ENCODE measurements at places on chromosomes 6 and 20.

DNA sequence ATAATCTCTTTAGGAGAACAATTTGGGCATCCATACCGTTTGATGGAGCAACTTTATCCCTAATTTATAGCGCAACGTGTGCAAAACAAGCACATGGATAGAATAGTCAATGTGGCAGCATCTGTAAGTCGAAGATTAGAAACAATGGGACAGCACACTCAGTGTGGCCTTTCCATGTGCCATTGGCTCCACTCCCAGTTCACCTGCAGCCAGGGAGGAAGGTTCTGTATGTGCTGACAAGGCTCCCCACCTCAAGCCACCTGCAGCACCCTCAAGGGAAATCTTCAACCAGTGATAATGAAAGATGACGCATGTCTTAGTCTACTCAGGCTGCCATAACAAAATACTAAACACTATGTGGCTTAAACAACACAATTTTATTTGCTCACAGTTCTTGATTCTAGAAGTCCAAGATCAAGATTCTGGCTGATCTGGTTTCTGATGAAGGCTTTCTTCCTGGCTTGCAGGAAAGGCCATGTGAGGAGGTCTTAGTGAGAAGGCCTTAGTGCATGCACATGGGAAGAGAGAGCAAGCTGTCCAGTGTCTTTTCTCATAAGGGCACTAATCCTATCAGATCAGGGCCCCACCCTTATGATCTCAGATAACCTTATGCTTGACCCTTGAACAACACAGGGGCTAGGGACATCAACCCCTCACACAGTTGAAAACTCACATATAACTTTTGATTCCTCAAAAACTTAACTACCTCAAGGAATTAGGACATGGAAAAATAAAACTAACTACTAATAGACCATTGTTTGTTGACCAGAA, 34.9 kb upstream of the SHLD1 start:
- DNase-seq: no peak

DNA sequence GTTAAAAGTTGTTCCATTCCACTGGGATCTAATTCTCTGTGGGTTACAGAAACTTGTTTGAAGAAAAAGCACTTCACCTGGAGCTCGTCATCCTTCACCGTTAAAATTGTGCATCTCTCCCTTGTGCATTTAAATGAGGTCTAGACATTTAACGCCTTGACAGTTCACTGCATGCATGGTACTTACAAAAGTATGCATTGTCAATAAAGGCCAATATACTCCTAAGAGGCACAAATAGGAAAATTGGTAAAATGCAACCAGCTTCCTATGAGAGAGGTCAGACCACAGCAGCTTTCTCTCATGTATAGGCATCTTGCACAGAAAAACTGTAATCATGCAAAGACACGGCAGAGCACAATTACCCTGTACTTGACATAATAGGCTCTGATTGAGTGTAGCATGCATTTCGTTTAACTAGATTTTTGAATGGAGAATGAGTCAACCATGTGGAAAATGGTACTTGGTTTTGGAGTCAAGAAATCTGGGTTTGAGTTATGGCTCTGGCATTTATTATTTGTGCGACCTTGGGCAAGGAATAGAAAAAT, 378.5 kb downstream of the RFPL4B start:
- no peak for DNase-seq

DNA sequence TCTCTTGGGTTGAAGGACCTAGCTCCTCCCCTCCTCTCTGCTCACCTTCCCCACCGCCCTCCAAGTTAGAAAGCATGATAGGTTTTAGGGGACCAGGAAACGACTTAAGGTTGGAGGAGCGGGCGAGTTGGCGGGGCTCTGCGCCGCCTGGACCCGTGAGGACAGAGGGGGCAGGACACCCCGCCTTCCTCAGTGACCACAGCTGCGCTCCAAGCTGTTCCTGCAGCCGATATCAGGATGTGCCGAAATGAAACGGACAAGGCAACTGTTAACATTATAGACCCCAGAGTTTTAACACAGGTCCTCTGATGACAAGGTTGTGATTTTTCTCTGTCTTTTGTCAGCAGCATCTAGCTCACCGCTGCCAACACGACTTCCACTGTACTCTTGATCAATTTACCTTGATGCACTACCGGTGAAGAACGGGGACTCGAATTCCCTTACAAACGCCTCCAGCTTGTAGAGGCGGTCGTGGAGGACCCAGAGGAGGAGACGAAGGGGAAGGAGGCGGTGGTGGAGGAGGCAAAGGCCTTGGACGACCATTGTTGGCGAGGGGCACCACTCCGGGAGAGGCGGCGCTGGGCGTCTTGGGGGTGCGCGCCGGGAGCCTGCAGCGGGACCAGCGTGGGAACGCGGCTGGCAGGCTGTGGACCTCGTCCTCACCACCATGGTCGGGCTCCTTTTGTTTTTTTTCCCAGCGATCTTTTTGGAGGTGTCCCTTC, at the start of gene GRM1:
TSS of gene GRM1 (plus strand) at position 212 of the 722 bp plus-strand sequence. CDS start at position 668, 456 bp downstream.
- DNase-seq: no peak

DNA sequence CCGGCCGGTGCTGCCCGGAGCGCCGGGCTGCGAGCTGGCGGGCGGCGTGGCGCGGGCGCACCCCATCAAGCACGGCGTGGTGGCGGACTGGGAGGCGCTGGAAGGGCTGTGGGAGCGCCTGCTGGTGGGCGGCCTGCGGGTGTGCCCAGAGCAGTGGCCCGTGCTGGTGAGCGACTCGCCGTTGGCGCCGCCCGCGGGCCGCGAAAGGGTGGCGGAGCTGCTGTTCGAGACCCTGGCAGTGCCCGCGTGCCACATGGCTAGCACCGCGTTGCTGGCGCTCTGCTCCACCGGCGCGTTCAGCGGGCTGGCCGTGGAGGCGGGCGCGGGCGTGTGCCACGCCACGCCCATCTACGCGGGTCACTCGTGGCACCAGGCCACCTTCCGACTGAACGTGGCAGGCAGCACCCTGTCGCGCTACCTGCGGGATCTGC, 517 bp downstream of the ACTL10 start:
- no peak for DNase-seq

- DNase-seq: no peak
These were observed 9.7 kb downstream of the CNBD2 start for GRCh38 chr20:35978041-35978513.

DNA sequence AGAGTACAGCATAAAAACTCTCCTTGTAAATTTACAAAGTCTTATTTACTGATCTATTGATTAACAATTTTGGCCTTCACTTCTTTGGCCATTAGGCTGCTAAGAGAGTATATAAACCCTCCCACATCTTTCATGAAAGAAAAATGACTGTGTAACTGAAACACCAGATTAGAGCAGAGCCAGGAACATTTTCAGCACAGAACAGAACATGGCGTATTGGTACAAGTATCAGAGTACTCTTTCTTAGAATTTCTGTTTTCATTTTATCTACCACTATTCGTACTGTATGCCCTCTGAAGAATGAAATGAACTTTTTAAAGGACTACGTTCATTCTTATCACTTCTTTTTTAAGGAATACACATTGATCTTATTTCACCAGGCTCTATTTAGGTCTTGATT, 550.2 kb downstream of the ADGRB3 start:
- DNase-seq: no peak

- DNase-seq: peak; percentile 73
These were observed 18.4 kb upstream of the MMP24 start for GRCh38 chr20:35207950-35208611.

- no peak for DNase-seq
These were observed 8.2 kb downstream of the NT5DC1 start for GRCh38 chr6:116108836-116109235.

DNA sequence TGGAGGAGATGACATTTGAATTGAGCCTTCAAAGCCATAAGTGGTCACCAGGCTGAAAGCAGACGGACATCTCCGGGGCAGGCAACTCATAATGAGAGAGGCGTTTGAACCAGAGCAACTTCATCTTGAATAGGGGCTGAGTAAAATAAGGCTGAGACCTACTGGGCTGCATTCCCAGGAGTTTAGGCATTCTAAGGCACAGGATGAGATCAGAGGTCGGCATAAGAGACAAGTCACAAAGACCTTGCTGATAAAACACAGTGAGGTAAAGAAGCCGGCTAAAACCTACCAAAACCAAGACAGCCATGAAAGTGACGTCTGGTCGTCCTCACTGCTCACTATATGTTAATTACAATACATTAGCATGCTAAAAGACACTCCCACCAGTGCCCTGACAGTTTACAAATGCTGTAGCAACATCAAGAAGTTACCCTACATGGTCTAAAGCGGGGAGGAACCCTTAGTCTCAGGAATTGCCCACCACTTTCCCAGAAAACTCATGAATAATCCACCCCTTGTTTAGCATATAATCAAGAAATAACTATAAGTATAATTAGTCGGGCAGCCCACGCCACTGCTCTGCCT, 194.7 kb upstream of the SOX4 start:
- no peak for DNase-seq

DNA sequence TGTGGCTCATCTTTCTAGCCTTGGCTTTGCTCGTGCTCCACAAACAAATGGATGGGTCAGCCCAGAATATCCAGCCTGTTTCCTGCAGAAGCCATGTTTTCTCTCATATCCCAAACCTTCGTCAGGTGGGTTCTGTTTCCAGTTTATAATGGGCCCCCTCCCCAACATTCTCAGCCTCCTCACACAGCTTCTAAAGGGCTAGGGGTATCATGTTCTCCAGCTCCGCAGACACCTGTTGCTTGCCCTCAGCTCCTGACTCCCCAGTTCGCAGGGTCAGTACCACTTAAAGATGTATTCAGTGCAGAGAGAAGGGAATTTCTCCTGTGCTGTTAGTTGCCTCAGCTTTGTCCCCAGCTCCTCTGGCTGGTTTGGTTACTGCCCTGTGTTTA, 447.3 kb upstream of the JARID2 start:
- DNase-seq: no peak

DNA sequence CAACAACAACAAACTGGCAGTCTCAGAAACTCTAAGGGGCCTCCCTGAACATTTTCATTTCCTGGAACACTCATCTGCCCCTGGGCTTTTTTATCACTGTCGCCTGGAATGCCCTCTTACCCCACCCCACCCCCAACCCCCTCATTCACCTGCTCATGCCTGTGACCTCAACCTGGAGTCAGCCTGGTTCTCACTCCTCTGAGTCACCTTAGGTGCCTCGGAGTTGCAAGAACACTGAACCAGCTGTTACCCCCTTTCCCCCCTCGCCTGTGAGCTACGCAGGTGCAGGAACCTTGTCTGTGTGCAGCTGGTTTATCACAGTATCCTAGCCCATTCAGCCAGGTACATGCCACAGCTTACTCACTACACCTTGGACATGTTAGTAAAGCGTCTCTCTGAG, 12.8 kb upstream of the SNAI1 start:
- DNase-seq: no peak

- DNase-seq: no peak
These were observed 1.4 kb downstream of the MAPK13 start for GRCh38 chr6:36131511-36132245.

DNA sequence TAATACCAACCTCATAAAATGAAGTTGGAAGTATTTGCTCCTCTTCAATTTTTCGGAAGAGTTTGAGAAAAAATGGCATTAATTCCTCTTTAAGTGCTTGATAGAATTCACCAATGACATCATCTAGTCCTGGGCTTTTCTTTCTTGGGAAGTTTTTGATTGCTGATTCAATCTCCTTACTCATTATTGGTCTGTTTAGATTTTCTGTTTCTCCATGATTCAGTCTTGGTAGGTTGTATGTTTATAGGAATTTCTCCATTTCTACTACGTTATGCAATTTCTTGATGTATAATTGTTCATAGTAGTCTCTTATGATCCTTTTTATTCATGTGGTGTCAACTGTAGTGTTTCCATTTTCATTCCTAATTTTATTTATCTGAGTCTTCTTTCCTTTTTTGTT, 176.9 kb upstream of the PRND start:
- DNase-seq: no peak

GRCh38 chr20:820323-820953, 13.1 kb upstream of the FAM110A start:
- DNase-seq: no peak

Data from HEK293T (cell line).